Cerebellar cortex (tissue), 1 donor: ENCODE measurements at places on chromosomes 5 and 9.

GRCh38 chr5:106730912-106731311, 939.8 kb downstream of the EFNA5 start:
- DNase-seq = no peak

DNA sequence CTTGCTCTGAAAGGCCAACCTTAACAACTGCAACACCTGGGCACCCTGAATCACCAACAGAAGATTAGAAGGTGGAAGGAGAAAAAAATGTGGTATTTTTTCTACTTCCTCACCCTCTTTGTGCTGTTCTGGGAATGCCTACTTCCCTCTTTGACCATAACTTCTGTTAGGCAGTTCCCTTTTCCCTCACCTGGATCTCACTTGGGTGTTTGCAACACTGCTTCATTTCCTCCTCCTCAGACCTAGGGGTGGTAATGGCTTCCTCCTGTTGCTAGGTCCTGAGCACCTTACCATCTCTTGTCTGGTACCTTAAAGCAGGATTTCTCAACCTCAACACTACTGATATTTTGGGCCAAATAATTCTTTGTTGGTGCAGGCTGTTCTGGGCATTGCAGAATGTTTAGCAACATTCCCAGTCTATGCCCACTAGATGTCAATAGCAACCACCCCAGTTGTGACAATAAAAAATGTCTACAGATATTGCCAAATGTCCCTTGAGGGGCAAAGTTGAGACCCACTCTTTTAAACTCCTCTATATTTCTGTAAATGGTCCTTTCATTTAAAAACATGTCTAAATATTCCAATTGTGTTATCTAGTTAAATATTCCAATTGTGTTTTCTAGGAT, 300.0 kb upstream of the VLDLR start:
- DNase-seq = peak; percentile 29

DNA sequence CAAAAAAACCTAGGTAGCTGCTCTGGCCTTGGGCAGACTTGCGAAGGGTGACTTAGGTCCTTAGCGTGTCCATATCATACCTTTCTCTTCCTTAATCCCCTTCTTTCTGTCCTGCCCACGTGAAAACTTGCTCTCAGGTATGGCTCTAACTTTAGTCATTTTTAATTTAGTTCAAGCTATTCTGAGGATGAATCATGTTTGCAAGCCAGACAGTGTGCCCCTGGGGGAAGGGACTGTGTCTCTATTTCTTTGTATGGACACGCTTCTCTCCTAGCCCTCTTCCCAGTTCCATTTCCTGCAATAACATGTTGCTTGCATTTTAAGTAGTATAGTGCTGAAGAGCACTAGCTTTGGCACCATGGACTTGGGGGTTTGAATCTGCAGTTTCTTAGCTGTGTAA, 120.6 kb downstream of the PTTG1 start:
- DNase-seq = no peak

DNA sequence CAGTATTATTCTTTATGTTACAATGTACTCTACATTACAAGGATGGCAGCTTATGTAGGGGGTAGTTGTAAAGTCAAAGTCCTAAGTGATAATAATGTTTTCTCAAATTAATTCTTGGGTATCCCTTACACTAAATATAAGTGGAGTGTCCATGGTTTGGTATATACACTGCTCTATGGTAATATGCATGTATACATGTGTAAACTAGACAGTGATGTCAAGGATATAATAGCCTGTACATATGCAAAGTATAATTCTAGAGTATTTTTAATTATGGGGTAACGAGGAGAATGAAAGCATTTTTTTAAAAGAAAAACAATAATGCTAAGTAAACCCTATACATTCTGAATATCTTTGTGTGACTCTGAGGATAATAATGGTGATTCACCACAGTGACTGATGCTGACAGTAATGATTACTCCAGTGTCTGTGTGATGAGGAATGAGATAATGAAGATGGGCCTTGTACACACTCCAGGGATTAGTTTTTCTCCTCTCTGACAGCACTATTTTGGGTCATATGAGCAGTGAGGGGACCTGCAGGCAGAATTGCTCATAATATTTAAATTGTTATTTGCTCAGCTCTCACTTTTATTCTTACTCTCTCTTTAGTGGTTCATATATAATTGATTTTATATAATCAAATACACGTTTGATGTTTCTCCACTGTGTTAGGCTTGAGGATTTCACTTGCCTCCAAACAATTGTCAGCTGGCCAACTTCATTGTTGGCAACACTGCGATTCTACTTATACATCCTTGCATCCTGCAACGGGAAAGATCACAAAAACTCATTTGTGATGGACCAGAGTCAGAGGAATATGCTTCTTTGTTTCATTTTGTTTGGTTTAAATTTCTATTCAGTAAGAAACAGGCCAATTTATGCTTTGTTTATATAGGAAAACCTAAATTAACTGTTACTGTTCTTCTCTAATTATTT, 88.2 kb downstream of the NREP start:
- DNase-seq = no peak

- no peak for DNase-seq
Measured at GRCh38 chr9:136538599-136539426, 7.0 kb downstream of the NOTCH1 start.

GRCh38 chr5:81776258-81776657, 25.4 kb upstream of the SSBP2 start:
- DNase-seq = no peak

DNA sequence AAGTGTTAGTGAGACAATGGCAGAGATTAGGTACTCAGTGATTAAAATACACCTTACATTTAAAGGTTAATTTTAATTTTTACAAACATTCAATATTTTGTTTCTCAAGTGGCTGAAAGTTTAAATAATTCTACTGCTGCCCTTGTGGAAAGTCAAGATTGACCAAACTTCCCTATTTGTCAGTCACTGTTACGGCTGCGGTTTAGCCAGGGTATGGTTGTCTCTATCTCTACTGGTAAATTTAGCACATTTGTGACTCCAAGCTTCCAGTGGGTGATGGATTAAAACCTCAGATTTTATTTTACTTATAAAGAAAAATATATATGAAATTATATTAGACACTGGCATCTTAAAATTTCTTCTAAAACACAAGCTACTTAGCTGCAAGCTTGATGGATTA, 368.4 kb downstream of the CDH18 start:
- DNase-seq = no peak

DNA sequence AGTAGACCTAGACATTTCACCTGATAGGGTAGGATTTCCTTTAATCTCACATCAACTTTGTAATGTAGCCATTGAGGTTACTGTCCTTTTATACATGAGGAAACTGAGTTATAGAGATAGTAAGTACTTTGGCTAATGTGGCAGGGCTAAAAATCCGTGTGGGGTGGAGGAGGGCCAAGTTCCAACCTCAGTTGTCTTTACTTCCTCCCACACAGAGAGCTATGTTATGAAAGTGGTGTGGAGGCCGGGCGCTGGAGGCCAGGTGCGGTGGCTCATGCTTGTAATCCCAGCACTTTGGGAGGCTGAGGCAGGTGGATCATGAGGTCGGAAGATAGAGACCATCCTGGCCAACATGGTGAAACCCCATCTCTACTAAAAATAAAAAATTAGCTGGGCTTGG, 173.3 kb downstream of the PALM2AKAP2 start:
- no peak for DNase-seq

DNA sequence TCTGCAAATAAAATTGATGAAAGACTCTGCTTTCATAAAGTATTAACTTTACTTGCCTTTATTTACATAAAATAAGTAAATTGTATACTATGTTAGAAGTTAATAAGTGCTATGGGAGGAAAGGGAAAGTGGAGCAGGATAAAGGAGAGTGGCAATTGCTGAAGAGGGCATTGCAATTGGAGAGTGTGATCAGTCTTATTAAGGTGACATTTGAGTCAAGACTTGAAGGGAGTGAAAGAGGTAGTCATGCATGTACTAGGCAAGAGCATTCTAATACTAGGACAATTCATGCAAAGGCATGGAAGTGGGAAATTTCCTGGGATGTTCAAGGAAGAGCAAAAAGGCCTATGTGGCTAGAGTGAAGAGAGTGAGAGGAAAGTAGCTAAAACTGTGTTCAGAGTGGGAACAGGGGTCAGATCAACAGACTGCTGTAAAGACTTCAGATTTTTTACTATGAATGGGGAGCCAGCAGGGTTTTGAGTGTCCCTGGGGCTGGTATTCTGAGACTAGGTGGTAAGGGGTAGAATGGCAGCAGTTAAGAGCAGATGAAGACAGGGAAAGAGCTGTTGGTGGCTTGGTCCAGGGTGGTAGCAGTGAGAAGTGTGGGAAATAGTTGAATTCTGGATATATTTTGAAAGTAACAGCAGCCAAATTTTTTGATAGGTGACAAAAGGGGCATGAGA, 182.3 kb upstream of the RIOK2 start:
- no peak for DNase-seq
